Stimulated activated CD4-positive, alpha-beta T cell treated with anti-CD3 and anti-CD28 coated beads, Interleukin-15, amount 100 ng/mL, for 1 hour (primary cell): ENCODE measurements at places on chromosomes 11 and 22.

- DNase-seq: no peak
Measured at GRCh38 chr11:66886671-66887221, 29.9 kb downstream of the LRFN4 start.

DNA sequence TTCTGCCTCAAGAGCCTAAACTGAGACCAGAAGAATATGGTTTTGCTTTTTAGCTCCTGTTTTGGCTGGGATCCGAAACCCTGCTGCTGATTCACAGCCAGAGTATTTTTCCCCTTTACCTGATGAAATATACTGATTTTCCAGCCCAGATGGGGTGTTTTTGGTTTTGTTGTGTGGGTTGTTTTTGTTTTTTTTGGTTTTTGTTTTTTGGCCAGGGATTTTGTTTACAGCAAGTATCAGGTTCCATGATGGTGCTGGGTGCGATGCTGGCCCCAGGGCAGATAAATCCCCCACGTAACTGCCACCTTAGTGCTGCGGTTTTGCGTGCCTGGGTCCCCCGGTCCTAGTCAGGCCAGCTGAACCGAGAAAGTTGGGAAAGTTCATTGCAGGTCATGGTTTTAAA is 103.7 kb downstream of the ZBTB16 start:
- no peak for DNase-seq

GRCh38 chr11:98729118-98729517 is 291.6 kb upstream of the CNTN5 start:
- DNase-seq: no peak

DNA sequence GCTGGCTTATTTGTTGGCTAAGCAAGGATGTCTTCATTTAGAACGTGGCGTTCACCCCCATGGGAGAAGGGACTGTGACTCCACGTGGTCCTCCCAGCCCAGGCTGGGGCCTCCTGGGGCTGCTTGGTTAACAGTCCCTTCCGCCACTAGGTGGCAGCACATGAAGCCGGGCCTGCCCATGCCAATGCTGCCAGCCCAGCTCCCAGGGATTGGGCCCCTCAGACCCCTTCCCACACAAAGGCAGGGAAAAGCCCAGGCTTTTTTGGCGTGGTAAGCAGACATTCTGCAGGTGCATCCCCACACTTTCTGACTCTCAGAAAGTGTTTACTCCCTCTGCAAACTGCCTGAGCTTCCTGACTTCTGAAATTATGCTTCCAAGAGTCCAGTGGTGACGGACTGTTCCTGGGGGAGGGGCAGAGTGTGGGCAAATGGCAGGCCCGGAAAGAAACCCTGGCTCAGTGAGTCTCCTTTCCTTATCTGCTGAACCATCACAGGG is 3.1 kb downstream of the CBX6 start:
- DNase-seq: peak; percentile 67

DNA sequence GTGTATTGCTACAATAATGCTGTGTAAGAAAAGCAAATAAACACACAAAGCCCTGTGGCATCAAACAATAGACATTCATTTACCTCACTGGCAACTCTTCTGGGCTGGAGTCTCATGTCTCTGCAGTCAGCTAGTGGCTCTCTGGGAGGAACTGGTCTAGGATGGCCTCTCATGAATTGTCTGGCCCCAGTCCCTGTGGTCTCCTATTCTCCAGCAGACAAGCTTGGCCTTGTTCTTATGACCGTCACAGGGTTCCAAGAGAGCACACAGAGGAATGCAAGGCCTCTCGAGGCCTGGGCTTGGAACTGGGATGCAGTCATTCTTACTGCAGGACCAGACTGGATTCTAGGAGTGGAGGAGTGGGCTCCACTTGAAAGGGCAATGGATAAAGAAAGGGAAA is 141.2 kb upstream of the NTM start:
- DNase-seq: no peak

- DNase-seq: no peak
Measured at GRCh38 chr22:35275580-35275979, 18.3 kb downstream of the HMGXB4 start.

DNA sequence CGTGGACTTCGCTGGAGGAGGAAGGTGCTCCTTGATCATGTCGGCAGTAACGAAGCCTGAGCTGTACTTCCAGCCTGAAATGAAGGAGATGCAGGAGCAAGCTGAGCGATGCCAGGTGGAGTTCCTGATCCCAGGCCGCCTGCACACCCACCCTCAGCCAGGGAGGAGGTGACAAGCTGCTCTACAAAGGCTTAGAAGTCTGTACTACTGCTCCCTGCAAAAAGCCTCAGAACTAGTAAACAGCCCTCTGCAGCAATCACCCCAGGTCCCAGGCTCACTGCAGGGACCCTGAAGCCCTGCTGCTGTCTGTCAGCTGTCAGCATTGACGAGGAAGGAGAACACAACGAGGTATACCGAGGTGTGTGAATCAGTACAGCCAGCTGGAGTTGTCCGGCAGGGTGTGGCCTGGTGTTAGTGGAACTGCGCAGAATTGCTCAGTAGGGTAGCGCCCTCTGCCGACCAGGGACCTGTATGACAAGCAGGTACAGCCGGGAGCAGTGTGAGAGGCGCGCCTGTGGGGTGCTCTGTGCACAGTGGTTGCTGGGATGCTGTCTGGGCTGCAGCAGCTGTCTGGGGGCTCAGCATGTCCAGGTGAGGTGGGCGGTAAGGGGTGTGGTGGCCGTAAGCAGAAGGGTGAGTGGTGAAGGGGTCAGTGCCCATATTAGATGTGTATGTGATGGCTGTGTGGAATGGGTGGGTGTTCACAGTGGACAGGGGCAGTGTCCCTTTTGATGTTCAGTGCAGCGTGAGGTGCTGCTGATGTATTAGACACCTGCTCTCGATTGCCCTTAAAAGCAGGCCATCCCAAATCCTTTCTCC is 7.6 kb downstream of the CYB5R2 start:
- peak; percentile 59 for DNase-seq

DNA sequence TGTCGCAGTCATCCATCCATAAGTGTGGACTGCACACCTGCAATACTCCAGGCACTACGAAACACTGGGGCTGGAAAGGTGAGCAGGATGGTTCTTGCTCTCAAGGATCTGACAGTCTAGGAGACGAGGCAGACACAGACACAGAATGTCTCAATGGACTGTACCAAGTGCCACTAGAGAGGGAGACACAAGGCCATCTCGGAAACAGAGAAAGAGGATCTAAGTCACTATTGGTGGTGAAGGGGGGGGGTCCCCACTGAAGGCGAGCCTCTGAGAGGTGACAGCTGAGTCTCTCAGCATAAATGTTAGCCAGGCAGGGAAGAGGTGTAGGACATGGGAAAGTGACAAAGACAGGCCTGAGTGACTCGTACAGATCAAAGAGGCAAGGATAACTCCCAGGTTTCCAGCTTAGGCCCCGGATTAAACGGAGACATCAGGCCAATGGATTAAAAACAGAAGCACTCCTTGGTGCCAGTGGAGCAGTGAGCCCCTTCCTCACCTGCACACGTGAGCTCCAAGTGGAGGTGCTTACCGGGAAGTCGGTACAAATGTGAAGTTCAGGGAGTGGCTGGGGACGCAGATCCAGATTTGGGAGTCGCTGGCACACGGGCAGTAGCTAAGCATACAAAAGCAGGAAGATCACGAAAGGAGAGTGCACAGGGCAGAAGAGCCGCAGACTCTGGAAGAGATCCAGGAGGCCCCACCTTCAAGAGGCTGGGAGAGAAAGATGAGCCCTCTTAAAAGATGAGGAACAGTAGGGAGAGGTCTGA is 117.2 kb downstream of the MICAL3 start:
- no peak for DNase-seq

DNA sequence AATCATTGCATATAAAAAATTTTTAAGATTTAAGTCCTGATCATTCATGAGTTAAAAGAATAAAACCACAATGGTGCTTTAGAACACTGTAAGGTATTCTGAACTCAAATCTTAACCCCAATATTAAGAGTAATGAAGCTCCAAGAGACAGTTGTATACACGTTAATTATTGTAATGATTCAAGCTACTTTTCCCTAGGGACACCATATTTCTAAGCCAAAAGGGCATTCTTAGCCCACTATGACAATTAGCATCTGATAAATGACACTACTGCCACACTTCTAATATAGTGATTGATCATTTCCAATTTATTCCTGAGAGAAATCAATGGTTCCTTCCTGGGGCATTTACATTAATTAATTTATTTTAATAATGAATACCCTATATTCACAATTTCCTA is 21.7 kb downstream of the FANCF start:
- no peak for DNase-seq
